ENCODE measurements at places on chromosomes 16 and 17.

DNA sequence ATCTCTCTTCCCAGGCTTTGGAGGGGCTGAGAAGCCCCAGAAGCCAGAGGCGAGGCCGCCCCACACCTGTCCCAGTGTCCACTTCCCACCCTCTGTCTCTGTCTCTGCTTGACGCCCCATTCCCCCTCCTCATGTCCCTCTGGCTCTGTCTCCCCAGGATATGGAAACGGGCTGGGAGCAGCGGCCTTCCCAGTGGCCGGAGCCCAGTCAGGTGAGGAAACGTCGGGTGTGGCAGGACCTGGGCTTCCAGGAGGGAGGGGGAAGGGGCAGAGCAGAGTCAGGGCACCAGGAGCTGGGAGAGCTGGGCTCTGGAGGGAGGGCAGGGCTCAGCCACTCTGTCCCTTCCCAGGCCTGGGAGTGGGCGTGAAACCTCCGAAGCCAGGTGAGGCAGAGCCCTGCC, 10.6 kb upstream of the PKMYT1 start:
- no peak for DNase-seq

GRCh38 chr17:29587591-29587990, 1.9 kb downstream of the GIT1 start:
- no peak for DNase-seq

- DNase-seq: no peak
Observed at GRCh38 chr17:63290784-63291183, 155.3 kb downstream of the CYB561 start.

DNA sequence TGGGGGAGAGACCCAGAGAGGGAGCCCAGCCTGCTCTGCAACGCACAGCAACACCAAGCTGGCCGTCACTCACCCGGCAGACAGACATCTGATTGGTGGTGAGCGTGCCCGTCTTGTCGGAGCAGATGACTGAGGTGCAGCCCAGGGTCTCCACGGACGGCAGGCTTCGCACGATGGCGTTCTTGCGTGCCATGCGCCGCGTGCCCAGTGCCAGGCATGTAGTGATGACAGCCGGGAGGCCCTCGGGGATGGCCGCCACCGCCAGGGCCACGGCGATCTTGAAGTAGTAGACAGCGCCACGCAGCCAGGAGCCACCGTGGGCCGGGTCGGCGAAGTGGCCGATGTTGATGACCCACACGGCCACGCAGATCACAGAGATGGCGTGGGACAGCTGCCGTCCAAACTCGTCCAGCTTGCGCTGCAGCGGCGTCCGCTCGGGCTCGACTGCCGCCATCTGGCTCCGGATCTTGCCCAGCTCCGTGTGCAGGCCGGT, 16.9 kb downstream of the ATP2A3 start:
- no peak for DNase-seq

- DNase-seq: peak; percentile 96
Observed at GRCh38 chr16:15482068-15482747, 47.8 kb downstream of the BMERB1 start.

DNA sequence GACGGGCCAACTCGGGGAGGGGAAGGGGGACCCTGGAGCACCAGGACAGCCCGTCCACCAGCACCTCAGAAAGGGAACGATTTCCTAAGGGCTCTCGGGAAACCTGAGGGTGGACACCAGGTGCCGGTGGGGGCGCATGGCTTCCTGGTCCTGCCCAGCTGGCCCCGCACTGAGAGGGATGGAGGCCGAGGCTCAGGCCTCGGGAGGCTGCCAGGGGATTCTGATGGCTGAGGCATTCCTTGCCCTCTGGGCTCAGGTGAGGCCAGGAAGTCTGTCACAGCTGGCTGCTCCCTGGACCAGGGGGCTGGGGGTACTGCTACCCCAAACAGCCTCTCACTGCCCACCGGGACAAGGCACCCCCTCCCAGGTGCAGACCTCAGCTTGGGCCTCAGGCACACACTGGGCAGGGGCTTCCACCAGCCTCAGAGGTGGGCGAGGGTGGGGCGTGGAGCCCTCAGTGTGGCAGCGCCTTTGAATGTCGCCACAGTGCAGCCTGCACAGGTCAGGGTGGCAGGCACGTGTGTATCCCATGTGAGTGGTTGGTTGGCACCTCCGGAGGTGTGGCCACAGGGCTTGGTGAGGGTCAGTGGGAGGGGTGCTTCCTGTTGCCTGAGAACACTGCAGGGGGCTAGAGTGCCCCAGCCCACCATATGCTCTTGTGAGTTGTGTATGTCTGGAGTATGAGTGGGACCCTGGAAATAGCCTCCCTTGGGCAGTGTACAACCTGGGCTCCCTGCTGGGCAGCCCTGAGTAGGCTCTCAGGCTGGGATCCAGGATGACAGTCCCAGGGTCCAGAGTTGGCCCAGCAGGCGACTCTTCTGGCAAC, 3.9 kb upstream of the FSCN2 start:
- DNase-seq: no peak

DNA sequence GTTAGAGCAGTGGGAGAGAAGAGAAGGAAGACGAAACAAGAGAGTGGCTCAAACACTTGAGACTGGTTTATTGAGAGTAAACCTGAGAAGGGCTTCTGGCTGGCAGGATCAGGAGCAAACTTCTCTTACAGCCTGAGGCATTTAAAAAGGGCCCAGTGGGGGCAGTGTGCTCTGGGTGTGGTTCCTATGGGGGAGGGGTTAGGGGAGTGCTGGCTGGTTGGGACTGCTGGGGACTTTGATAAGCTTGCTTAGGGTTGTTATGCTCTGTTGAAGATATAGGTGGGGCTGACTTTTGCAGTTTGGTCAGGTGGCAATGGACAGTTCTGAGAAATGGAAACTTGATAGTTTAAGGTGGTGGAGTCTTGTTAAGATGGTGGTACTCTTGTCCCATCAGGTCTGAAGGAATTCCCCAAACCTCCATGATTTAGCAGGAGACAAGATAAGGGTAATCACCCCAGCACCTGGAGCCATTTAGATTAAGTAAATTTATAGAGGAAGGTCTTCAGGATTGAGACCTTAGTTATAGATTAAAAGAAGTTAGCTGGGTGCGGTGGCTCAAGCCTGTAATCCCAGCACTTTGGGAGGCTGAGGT, 79.3 kb downstream of the EMP2 start:
- no peak for DNase-seq

Data from HFFc6 (cell line).